ENCODE measurements at places on chromosomes 2 and 18. TPM values are rescaled to one million over a fixed set of nuclear protein-coding genes. Genes with fewer than 3 reads are reported as not detected.

PROKR1 gene
- total RNA-seq = not detected

GALNT14 gene
- total RNA-seq = not detected

DNA sequence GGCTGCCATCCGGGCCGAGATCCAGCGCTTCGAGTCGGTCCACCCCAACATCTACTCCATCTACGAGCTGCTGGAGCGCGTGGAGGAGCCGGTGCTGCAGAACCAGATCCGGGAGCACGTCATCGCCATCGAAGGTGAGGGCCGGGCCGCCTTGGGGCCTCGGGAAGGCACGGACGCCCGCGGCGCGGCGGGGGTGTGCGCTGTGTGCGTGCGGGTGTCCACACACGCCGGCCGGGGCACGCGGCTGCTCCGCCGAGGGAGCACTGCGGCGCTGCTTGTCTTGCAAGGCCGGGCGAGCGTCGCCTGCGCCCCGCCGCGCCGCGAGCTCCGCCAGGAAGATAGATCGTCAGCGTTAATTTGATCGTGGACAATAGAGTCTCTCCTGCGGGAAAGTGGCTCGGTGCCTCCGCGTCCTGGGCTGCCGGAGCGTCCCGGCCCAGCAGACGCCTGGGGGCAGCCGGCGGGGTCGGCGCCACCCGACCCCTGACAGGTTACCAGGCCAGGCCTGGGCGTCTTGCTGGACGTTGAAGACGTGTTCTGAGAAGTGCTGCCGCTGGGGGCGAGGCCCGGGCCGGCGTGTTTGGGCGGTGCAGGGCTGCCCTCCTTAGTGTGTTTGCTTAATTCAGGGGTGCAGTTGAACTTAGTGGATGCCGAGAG lies 1.0 kb downstream of the AGAP1 start:
- no peak for DNase-seq

DNA sequence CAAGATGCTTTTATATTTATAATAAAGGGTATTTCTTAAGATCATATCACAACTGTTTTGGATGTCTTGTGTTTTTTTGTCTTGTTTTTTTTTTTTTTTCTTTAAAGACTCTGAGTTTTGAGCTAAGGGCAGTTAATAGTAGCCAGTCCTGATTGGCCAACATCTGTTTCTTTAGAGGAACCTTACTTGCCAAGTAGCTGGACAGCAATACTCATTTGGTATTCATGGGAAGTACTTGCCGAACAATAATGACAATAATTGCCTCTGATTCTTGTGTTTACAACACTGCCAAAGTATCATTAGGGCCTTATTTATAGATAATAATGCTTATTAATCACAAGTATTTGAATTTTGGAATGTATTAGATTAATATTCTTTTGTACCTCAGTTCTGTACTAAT lies 17.1 kb upstream of the POU3F3 start:
- DNase-seq = no peak

DNA sequence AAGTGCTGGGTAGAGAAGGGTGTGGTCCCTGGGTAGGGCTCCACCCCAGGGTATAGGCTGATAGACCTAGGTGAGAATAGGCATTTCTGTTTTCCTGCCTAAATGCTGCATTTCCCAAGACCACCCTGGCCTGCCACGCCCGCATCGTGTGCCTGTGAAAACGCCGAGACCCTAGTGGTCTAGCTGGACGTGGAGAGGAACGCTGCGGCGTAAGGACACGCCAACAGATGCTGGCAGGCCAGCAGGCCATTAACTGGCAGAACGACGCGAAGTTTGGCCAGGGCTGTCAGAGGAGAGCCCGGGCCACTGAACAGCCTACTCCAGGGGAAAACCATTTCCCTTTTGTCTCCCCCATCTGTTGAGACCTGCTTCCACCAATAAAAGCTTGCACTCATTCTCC lies 373.2 kb upstream of the FIGN start:
- no peak for DNase-seq

All from gastrocnemius medialis (tissue), 4 donors.